NCI-H1092 treated with DMSO at 0.1 percent for 48 hours (cell line): ENCODE measurements at places on chromosomes 3 and 15.

- no peak for DNase-seq
Observed at GRCh38 chr15:38149315-38149714, 103.3 kb upstream of the SPRED1 start.

- DNase-seq = no peak
Observed at GRCh38 chr15:63967616-63968015, 78.7 kb downstream of the DAPK2 start.

DNA sequence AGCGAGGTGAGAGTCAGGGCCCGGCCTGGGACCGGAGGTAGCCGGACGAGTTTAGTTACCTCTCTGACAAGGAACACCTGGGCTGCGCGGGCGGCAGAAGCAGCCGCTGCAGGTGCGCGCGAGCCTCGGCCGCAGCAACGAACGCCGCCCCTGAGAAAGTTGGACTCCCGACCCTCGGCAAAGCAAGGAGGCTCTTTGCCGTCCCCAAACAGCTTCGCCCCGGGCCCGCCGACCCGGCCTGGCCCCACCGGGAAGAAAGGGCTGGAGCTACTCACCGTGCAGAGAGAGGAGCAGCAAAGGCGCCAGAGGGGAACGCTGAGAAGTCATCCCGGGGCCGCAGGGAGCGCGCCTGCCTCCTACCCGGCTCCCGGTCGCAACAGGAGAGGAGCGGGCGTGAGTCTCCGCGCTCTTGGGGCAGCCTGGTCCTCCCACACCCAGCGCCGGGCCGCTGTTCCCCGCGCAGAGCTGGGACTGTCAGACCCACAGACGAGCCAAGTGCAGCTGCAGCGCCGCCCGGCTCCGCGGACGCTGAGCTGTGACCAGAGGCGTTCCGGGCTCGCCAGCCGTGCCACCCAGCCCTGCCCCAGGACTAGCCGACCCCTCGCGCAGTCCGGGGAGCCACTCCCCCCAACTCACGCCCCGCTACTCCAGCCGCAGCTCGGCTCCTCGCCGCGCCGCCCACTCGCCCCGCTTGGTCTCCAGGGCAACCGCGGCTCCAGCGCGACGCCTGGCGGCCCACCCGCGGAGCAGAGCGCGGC lies at the start of gene IGSF11:
Gene IGSF11 (minus strand): TSS at position 591 of the 758 bp plus-strand sequence. CDS start 264 bp downstream, at position 327.
- peak; percentile 82 for DNase-seq

GRCh38 chr3:53773021-53773436 lies 73.2 kb downstream of the CHDH start:
- DNase-seq = no peak

DNA sequence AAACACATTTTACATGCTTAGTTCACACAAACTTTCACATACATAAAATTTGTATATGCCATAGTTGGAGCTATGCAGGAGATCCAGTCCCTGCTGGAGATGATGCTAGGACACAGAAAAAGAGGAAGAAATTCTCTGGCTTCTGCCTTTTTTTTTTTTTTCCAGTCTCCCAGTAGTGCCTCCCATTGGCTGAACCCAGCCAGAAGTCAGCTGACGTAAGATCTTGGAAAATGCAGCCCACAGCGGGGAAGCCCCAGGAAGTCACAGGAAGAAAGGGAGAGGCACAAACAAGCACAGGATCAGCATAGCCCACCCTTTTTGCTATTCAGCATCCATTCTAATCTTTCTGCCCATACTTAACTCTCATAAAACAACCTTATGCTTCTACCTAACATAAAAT lies 38.5 kb downstream of the SCN11A start:
- DNase-seq = no peak

DNA sequence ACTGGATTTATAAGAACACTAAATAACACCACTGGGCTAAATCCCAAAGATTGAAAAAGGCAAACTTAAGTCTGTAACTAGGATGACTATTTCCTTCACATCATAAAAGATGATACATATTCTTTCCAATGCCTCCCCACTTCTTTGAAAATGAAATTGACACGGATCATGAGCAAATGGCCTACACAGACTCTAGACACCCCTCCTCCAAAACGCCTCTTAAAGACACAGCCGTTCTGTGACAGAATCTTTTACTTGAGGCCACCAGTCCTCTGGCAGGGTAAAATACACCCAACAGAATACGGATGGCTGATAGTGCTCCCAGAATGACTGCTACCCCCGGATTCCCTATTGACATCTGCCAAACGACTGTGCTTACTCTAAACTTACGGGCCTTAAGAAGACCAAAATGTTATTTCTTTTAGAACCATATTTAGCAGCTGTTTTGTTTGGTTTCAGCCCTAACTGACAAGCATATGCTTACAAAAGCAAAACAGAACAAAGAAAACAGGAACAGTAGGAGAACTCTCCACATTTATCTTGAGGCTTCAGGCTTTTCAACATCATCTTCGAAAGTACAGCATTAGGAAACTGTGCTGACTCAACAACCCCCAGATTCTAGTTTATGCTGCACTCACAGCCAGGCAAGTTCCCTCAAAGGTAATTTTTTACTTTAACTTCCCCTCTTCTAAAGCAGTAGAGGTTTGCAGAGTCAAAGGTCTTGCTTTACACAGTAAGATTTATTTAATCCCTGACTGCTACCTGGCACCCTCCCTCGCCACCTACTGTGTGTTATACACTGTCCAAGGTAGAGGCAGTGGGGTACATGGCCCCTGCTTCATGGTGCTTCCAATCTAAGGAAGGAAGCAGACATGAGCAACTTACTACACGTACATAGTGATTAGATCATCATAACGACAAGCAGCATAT lies 84.3 kb downstream of the TNIK start:
- DNase-seq = no peak

- DNase-seq = no peak
Observed at GRCh38 chr15:88627463-88627862, 6.3 kb downstream of the AEN start.

- DNase-seq = no peak
Observed at GRCh38 chr15:42184736-42185135, 23.4 kb downstream of the VPS39 start.

DNA sequence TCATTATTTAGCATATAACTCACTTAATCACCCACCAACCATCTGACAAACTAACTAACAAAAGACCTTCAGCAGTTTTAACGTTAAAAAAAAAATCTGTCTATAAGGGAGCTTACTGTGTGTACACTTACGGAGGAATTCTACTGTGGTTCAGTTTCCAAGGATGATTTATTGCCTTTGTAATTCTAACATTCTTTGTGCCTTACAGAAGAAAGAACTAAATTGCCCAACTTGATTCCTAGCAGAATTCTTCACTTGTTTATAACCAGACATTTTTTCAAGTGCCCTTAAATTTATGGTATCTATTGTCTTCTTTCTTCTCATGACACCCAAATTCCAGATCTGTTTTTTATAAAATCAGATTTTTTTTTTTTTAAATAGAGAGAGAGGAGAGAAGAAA lies 119.7 kb upstream of the IGSF10 start:
- DNase-seq = no peak

DNA sequence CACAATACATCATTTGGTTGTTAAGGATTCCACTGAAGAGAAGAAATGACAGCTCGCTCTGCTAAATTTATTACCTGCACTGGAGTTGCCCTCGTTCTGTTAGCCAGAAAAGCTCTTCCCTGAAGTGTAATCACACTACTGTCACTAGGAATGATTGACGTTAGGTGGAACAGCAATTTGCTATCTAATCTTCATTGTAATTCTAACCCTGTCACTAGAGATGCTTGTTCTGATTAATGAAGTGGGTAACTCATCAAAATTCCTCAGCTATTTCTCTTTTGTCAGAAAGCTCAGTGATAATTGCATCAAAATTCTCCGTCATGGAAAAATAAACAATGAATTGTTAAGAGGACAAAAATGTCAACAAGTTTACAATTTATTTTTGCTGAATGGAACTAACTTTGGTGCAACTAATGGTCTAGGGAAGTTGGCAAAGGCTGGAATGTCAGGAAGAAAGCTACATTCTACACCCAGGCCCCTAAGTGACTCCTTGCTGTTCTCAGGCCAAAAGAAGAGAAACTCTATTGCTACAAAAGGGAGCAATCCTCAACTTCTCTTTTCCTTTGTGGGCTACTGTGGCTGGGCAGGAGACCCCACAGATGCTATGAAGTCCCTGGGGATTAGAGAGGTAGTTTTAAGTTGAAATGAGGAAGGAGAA lies 34.1 kb downstream of the CCDC191 start:
- no peak for DNase-seq
